Daoy (cell line): ENCODE measurements at places on chromosomes 3 and 15. TPM values are rescaled to one million over a fixed set of nuclear protein-coding genes. Genes with fewer than 3 reads are reported as not detected.

TRANK1 gene
- 0.86 and 13.4 TPM in 2 replicates for total RNA-seq

CTDSPL2 gene
- total RNA-seq, result 43.8 and 72.5 TPM in 2 replicates

CNTN4 gene
- total RNA-seq, result 0.06 and 0.42 TPM in 2 replicates

RTP1 gene
- total RNA-seq, result not detected in 2 replicates

RASGRF1 gene
- not detected in 2 replicates for total RNA-seq

CHRM5 gene
- total RNA-seq, result 0.36 TPM in 1 of 2 replicates, not detected in the other

HES1 gene
- total RNA-seq, result 88.3 and 97.8 TPM in 2 replicates

ANAPC13 gene
- 59.1 and 72.6 TPM in 2 replicates for total RNA-seq

GRCh38 chr3:72559385-72559784, 288.9 kb downstream of the SHQ1 start:
- DNase-seq, result no peak

- no peak for DNase-seq
Measured at GRCh38 chr3:168093229-168093628, 2.5 kb downstream of the GOLIM4 start.

GRCh38 chr3:44132061-44132460, 109.6 kb upstream of the TOPAZ1 start:
- DNase-seq, result no peak

DNA sequence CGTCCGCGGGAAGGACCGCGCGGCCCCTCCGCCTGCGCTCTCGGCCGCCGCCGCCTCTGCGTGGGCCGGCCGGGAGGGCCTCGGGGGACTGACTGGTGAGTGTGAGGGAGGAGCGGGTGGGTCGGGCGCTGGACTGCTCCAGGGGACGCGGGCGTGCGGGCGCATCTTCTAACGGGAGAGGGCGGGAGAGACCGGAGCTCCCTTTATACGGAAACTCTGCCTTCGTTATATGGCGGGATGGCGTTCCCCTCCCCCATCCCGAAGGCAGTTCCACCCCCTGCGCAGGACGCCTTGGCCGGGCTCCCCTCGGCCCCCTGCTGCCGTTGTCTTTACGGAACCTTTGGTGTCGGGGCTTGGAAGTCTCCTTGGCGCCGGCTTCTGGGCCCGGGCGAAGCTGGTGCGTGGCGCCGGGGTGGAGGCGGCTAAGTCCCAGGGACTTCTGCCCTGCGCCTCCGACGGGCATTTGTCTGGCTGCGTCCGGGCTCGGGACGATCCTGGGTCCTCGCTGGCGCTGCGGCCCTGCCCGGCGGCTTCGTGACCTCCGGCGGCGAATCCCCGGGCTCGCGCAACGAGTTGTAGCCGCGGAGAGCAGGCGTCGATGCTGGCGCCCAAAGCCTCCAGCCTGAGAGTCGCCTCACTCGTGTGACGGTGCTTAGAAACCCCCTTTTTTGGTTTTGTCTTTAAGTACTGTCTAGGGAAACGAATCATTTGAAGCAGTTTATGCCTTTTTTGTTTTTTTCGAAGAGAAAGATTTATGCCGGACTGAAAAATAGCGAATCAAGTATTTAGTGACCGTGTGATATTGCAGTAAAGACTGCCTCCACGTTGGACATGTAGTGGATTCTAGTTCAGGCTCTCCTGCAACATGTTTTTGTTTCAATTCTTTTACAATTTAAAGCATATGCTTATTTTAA, 623 bp downstream of the ZNF639 start:
- peak; percentile 77 for DNase-seq

DNA sequence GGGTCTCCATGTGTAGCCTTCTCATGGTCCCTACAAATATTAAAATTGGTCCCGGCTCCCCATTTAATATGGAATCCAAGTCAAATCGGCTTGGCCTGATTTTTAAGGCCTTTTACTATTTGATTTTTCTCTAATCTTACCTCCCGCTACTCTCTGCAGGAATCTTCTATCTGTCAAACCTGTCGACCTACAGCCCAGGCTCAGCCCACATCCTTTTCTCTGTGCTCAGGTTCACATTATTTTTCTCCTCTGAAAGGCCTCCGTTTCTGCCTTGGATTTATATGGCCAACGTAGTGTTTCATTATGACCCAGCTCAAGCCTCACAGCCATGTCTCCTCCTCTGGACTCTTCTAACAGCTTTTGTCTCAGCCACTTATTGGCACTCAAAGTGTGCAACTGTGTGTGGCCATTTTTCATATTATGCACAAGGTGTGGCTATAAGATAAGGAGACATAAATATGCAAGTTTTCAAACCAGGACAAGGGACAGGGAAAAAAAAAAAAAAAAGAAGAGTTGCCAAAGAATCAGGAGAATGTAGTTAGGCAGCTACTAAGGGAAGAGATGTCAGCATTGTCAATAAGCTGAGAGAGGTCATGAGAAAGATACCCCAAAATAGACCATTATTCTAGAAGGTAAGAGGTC, 2.1 kb upstream of the GLCE start:
- no peak for DNase-seq

- no peak for DNase-seq
Measured at GRCh38 chr3:21414506-21414905, 336.5 kb downstream of the ZNF385D start.

- no peak for DNase-seq
Measured at GRCh38 chr3:46917257-46917656, 39.7 kb downstream of the PTH1R start.

GRCh38 chr3:185205865-185206264, 48.0 kb downstream of the EHHADH start:
- peak; percentile 63 for DNase-seq

DNA sequence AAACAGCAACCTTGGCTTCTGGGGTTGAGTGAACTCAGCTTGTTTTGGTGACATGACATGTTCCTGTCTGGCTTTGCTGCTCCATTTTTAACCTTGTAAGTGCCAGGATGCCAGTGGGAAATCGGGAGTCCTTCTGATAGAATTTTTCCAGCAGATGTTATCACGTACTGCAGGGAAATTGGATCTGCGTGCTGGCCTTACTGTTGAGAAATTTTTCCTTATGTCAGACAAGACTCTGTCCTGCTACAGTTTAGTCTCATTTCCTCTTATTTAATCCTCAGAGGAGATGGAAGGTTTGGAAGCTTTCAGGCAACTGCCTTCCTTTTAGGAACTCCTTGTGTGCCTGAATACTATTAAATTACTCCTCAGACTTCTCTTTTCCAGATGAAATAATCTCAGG, 80.6 kb downstream of the PGPEP1L start:
- DNase-seq, result no peak

DNA sequence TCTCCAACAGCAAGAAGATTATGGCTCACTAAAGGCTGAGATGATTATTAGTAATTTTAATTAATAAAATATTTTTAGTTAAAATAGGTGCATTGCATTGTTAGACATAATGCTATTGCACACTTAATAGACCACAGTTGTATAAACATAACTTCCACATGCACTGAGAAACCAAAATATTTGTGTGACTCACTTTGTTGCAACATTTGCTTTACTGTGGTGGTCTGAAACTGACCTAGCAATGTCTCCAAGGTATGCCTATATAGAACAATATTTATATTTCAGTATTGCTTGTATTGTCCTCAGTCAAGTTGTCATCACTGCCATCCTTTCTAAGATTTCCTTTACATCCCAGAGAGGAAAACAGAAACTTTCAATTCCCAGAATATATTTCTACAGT, 1215.2 kb downstream of the SI start:
- no peak for DNase-seq

DNA sequence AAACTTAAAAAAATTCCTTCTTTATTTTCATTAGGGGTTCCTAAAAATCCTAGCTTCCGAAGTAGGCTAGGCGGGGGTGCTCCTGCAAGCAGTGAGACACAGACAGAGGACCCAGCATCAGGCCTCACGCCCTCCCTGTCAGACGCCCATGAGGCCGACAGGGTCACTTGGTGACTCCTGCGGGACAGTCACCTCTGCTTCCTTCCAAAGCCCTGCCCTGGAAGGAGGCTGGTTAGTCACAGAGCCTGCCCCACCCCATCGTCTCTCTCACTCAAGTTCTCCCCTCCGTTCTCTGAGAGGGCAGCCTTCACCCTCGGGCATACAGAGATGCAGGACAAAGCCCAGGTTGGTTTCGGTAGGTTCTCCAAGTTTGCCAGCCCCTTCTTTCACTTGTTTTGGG, 38.6 kb downstream of the EHD4 start:
- peak; percentile 74 for DNase-seq

DNA sequence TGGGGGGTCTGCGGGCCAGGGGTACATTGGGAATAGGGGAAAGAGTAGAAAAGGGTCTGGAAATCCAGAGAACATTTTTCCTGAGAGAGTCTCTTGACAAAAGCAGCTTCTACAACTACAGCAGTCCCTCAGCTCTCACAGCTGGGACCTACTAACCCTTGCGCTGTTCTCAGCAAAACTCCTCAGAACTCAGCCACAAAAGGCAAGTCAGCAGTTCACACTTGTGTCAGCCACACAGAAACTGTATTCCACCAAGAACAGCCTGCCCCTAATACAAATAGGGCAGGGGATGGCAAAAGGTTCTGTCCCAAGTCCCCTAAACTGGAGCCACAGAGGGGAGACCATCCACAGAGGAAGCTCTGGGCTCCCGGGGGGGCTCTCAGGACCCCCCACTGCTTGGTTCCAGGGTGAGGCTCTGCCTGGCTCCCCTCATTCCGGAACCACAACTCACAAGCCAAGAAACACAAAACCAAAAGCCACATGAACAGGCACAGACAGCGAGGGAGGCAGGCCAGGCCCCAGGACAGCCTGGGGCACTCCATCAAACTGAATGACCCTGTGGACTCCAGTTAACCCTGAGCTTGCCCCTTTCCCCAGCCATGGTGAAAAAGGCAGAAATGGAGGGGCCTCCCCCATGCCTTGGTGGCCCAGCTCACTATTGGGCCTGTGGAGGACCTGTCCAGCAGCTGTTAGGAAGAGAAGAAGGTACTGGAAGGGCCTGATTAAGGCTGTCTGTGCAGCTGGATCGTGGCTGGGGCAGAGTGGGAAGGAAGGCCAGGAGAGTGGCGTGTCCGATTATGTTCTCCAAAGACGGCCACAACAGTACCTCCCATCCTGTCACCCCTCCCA, 162.0 kb downstream of the CHSY1 start:
- DNase-seq, result no peak

GRCh38 chr3:42746455-42747450, 26.3 kb downstream of the CCDC13 start:
- no peak for DNase-seq

GRCh38 chr3:66485291-66485968, 15.4 kb downstream of the LRIG1 start:
- DNase-seq, result peak; percentile 33

GRCh38 chr3:99218468-99218867, 317.0 kb upstream of the DCBLD2 start:
- DNase-seq, result no peak

GRCh38 chr3:15959434-15959811, 161.6 kb upstream of the ANKRD28 start:
- no peak for DNase-seq

DNA sequence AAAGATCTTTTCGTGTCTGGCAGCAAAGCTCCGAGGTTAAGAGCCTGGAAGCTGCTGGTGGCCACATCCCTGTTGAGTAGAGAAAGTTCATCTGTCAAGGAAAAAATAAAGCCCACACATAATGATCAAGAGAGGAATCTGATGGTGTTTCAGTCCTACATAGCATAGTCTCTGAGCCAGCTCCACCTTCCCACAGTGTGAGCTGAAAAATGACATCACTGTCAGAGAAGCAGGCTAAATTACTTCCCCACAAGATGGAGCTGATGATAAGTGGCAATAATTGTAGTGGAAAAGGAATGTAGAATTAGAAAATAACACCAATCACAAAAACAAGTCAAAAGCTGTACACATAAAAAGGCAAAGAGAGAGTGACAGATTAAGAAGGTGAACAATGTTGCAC, 84.5 kb downstream of the AQP9 start:
- DNase-seq, result peak; percentile 22

GRCh38 chr3:149494759-149495580, 20.5 kb downstream of the TM4SF4 start:
- peak; percentile 44 for DNase-seq

DNA sequence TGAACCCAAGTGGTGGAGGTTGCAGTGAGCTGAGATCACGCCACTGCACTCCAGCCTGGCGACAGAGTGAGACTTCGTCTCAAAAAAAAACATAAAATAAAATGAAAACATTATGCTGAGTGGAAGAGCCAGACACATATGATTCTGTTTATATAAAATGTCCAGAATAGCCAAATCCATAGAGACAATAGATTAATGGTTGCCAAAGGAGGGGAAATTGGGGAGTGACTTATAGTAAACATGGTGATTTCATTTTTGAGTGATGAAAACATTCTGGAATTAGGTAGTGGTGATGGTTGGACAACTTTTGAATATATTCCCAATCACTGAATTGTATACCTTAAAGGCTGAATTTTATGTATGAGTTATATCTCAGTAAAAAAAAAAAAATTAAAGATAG, 172.0 kb upstream of the BFSP2 start:
- DNase-seq, result no peak

DNA sequence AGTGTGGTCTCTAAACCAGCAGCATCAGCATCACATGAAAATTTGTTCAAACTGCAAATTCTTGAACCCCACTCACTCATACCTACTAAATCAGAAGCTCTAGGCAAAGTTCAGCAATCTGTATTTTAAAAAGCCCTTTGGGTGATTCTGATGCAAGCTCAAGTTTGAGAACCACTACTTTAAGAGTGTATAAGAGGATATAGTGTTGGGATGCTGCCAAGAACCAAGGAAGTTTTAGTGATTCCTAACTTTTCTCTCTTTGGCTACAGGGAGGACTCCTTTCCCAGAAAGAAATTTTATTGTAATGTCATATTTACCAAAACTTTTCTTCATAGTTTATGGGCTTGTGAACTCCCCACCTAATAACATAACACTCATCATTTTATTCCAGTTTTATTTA, 422.2 kb downstream of the TBC1D5 start:
- no peak for DNase-seq

DNA sequence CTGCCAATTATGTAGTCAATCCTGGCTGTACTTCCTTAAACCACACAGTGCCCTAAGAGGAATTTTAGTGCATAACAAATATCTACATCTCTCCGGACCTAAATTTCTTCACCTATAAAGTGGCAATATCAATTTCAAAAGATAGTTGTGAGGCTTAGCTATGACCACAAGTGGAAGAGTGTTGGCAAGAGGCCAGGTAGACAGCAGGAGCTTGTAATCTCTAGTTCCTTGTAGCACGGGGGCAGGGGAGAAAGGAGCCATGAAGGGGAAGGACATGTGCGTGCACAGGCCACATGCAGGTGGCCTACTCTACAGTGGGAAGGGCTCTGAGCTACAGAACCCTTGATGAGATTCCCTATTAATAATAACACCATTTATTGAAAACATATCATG, 269.7 kb downstream of the ABHD5 start:
- peak; percentile 26 for DNase-seq

GRCh38 chr15:91921188-91921842, 67.8 kb downstream of the SLCO3A1 start:
- peak; percentile 33 for DNase-seq

GRCh38 chr3:119557877-119558269, 1.5 kb downstream of the CD80 start:
- no peak for DNase-seq

DNA sequence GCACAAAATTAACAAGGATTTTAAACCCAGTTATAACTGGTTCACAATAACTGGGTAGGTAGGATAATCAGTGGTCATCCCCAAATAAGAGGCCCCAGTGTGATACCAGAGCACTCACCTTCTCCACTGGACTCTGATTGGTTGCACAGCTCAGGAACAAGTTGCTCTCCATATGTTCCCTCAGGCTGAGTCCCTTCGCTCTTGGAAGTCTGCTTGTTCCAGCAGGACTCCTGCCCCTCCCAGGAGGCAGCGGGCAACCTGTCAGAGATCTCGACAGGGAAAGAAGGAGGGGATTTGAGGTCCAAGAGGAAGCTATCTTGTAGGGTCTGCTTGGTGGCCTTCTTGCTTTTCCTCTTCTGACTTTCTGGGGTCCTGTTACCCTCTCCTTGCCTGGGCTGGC, 51.6 kb upstream of the HEG1 start:
- DNase-seq, result no peak
